CMK (cell line): ENCODE measurements at places on chromosomes 3 and 15.

DNA sequence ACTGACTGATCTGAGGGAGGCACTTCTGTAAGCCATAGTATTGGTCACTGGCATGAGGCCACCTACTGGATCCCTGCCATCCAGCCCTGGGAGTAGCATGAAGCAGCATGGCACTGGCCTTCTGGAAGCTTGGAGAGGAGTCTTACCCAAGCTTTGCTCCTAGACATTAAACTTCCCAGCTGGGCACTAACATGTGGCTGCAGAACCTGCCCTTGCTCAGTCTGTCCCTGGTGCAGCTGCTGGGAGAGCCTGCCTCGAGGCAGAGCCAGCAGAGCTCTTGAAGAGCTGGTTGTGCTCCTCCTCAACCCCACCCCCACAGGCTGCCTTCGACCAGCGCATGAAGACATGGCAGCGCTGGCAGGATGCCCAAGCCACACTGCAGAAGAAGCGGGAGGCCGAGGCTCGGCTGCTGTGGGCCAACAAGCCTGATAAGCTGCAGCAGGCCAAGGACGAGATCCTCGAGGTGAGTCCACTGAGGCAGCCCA, 17.1 kb upstream of the SNX22 start:
- DNase-seq: no peak

DNA sequence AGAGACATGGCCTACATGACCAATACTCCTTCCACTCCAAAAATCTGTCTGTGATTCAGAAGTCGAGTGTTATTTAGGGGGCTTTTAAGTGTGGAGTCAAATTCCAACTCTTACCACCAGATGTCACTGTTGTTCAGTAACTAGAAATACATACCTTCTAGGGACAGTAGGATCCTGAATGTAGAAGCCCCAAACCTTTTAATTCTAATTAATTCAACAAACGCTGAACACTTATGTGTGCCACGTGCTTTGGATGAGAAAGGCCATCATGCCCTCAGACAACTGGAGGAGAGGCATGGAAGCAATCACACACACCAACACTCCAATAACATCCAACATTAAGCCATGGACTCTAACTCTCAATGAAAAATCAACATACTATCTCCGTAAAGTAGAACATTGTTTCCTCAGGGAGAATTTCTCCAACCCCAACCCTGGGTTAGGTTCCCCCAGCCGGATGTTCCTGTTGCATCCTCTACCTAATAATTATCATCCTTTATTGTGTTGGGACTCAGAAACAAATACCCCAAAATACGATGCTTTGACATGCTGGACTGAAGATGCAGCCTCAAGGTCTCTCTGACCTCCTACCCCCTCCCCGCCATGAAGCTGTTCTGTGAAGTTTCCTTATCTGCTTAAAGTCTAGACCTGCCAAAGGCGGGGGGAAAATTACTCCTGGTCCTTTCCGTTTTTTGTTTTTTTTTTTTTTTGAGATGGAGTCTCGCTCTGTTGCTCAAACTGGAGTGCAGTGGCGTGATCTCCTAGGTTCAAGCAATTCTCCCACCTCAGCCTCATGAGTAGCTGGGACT, 8.0 kb upstream of the CCDC13 start:
- DNase-seq: no peak

GRCh38 chr3:118900737-118901525, 133.7 kb downstream of the IGSF11 start:
- DNase-seq: no peak

DNA sequence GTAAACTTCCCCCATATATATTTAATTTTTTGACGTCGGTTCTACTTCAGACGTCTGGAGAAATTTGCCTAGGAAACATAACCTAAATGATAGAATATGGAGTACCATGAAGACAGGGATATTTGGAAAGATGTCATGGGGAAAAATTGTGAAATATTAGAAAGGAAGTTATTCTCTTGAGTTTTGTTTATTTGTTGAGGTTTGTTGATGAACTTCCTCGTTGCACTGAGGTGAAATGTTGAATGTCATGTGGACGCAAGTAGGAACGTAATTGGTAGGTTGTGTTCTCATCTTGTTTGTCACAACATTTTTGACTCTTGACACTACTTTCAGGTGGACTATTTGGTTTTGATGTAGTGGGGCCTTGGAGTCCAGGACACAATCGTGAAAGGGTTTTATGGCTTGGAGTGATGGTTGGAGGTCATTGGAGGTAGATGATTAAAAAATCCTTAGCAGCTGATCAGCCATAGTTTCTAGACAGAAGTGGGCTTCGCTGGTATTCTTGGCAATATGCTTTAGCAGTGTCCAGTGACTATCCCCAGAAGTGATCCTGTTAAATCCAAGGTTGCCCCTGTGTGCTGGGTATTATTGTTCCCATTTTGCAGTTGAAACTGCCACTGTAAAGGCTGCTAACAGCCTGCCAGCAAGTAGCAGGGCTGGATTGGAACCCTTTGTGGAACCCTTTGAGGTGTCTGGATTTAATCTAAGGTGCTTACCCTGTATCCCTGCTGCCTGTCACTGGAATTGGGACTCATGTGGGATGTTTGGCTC, 1.5 kb downstream of the ABHD5 start:
- DNase-seq: no peak

DNA sequence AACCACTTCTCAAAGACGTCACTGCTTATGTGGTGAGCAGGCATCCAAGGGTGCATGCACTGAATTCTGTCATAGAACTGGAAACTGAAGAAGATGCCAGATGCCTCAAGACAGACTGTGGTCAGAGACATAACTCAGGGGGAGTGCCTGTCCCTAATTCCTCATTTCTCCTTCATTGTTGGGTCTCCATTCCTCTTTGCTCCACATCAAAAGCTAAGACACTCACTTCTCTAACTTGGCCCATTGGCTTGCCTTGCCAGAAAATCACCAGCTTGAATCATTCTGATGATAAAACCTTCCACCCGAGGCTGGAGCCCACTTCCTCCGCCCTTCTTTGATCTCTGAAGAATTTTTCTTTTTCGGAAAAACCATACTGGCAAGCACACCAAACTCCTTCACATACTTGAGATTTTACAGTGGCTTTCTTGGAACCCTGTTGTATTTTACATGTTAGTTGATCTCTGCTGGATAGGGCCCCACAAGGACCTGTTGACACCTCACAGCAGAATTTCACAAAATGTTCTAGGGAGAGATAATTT, 69.9 kb downstream of the COL8A1 start:
- DNase-seq: no peak

GRCh38 chr15:71538181-71538580, 272.2 kb upstream of the NR2E3 start:
- no peak for DNase-seq

DNA sequence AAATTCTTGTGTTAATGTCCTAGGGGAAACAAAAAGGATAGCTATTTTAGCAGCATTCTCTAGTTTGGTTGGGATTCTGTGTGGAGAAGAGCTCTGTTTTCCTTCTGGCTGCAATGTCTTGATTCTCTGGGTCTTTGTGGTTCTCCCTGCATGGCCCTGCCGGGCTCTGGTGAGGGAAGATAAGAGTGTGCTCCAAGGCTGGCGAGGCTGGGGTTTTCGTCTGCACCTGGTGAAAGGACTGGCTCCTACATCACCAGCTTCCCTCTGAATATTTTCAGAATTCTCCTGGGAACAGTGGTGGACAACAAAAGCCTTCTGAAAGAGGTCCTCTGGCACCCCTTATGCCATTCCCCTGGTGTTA, 38.1 kb upstream of the SFMBT1 start:
- DNase-seq: no peak

GRCh38 chr3:192685801-192686200, 41.5 kb downstream of the FGF12 start:
- DNase-seq: no peak

DNA sequence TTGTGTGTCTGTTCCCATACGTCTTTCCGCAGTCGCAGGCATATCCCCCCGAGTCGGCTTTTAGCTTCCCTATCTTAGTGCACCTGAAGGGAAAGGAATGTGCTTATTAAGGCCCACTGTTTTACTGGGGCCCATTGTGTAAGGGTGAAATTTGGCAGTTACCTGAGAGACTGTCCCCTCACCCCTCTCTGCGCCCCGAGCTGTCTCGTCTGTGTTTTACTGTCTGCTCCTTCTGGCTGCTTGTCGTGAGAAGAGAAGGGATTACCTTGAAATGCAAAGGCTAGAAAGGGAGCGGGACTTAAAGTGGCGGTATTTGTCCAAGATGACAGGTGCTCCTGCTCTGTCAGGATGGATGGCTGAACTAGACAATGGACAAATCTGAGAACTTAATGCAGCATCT, 233.0 kb upstream of the POU1F1 start:
- DNase-seq: no peak
